Cardiac muscle cell (in vitro differentiated cells and primary cell): ENCODE measurements at places on chromosomes 12 and 14.

GRCh38 chr12:96211988-96212387 is 17.8 kb downstream of the ELK3 start:
- no peak for DNase-seq

DNA sequence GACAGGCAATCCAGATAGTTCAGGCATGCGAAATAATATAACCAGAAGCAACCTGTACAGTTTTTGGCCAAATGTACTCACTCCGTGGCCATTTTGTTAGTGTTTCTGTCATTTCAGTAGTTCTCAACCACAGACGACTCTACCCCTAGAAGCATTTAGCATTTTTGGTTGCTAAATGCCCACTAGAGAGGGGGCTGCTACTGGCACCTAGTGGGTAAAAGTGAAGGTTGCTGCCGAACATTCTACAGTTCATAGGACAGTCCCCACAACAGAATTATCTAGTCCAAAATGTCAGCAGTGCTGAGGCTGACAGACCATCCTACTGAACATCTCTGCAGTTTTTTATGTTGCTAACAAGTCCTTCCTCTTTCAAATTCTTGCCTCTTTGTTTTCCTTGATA is 107.4 kb downstream of the TSHR start:
- DNase-seq: no peak

GRCh38 chr12:2297004-2297403 is 244.2 kb downstream of the CACNA1C start:
- DNase-seq: no peak

GRCh38 chr12:11645391-11645790 is 4.1 kb upstream of the ETV6 start:
- no peak for DNase-seq
